Stimulated activated CD4-positive, alpha-beta T cell treated with anti-CD3 and anti-CD28 coated beads, Interleukin-4, amount 100 ng/mL, for 4 hours (primary cell): ENCODE measurements at places on chromosomes 2 and 18.

GRCh38 chr2:120552800-120553481, 182.7 kb upstream of the GLI2 start:
- no peak for DNase-seq

DNA sequence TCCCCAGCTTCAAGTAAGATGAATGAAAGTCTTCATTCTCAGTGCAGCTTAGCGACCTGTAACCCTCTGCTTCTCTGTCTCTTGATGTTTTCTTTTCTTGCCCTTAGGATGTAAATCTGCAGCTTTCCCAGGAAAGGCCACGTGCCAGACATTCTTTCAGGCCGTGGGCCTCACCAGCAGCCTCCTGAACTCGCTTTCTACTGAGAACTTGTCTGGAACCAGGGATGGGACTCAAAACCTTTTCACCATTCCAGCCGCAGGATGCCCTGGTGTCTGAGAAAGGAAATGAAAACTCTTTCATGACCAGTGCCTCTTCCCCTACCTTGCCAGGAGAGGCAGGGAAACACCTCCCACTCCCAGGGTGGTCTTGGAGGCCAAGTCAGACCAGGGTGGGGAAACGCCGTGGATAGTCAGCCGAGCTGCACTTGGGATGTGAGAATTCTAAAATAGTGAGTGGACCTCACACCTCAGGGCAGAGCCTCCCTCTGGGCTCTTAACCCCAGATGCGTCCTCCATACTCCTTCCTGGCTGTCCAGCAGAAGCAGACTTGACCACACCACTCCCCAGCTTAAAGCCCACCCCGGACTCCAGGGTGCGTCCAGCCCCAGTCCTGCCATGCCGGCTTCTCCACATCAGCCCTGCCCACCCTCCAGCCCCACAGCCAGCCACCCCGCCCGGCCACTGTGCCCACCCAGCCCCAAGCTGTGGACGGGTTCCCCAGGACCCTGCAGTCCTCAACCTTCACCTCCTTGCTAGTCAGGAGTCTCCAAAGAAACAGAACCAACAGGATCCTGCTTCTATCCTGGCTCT, 115.5 kb downstream of the TWIST2 start:
- no peak for DNase-seq

DNA sequence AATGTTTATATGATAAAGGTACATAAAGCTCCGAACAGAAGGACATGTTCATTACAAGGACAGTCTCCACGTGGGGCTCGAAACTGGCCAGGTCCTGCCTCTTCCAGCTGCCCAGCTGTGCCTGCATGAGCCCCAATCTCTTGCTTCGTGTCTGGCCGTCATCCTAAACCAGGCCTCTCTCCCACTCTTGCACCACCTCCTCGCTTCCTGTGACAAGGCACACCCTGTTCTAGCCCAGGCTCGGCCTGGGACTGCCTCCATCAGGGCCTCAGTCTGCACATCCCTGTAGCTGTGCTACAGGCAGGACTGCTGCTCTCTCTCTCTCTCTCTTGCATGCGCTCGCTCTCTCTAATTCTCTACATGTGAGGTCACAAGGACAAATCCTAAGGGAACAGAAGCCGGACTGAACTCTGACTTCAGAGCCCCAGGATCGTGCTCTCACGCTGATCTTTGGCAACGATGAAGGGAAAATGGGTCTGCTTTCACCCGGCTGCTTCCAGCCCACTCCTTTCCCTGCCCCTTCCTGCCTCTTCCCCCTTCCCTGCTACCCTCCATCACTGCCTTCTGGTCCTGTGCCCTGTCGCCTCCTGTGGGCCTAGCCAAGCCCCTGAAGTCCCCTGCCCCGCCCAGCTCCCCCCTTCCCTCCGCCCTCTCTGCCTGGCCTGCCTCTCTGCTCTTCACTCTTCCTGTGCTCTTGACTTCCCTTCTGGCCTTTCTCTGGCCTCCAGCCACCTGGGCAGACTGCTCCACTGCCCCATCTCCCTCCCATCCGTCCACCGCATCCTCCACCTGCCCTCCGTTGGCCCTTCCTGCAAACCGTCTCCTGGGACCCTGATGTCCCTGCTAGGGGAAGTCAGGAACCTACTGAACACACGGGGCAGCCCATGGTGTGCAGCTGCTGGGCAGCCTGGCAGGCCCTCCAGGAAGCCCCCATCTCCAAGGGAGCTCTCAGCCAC, 7.8 kb upstream of the GPR55 start:
- DNase-seq, result no peak

DNA sequence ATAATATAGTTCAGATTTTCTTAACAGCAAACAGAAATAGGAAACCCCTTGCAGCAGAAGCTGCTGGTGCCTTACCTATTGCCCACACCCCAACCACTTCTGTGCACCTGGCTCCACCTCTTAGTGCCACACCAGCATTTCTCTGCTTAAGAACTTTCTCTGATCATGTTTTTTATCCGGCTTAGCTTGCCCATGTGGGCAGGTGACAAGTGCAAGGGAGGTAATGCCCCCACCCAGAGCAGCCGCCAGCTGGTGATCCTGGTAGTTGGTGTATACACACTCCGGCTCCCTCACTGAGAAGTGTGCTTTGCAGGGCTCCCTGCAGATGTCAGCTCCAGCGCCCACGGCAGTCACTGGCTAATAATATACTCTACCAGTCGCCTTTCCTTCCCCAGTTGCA, 126.3 kb downstream of the ALPK2 start:
- DNase-seq, result no peak

DNA sequence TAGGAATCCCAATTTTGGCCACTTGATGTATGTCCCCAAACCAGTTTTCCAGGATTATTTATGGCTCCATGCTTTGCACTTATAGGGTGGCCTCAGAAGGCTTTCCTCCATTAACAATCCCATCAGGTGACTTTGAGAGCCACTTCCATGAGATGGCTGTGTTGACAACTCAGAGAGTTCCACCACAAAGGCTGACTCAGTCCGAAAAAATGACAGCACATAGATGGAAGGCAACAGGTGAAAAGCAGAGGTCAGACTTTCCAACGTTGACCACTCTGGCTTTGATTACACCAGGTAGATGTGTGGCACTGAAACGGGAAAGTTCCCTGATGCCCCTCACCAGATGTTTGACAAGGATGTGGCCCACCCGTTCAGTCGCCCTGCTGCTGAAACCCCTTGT, 431.4 kb upstream of the TNP1 start:
- DNase-seq, result no peak

GRCh38 chr2:209579230-209579749, 155.4 kb downstream of the MAP2 start:
- DNase-seq, result no peak

DNA sequence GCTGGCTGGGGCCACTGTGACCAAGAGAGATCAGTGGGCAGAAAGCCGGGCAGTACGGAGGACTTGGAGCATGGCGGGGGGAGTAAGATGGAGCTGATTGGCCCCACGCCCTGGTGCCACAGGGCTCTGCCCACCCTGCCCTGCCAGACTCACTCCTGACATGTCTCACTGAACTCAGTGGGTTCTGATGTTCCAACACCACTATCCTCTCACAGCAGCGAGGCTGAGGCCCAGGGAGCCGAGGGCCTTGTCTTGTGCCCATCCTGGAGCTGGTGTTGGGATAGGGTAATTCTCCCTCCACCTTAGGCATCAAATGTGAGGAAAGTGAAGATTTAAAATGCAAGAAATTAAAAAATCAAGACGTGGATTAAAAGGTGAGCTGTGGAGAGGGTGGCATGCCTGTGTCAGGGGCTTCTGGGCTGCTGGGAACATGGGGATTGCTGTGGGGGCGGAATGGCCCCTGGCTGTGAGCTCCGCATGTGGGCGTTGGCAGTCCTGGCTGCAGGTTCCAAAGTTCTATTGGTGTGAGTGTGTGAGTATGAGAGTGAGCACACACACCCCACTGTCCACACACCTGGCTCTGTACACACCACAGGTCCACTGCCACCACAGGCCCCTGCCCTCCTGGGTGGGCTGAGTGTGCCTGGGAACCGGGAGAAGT, 283.5 kb upstream of the HS6ST1 start:
- DNase-seq, result no peak
